ENCODE measurements at places on chromosomes 7 and 10.

DNA sequence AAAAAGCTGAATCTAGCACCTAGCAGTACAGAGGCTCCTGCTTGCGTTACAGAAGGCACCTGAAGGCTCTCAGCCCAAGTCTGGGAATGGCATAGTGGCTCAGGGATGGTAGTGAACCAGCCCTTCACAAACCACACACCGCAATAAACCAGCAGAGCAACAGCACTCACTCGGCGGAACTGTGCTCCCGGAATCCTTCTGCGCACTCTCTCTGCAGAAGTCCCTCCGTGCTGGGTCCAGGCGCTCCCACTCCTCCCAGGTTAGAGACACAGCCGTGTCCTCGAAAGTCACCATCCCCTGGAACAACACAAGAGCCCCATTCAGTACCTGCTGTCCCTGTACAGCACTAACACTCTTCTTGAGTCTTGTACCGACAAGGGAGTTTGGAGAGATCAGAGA lies 1.5 kb downstream of the ZNF394 start:
- no peak for ATAC-seq

DNA sequence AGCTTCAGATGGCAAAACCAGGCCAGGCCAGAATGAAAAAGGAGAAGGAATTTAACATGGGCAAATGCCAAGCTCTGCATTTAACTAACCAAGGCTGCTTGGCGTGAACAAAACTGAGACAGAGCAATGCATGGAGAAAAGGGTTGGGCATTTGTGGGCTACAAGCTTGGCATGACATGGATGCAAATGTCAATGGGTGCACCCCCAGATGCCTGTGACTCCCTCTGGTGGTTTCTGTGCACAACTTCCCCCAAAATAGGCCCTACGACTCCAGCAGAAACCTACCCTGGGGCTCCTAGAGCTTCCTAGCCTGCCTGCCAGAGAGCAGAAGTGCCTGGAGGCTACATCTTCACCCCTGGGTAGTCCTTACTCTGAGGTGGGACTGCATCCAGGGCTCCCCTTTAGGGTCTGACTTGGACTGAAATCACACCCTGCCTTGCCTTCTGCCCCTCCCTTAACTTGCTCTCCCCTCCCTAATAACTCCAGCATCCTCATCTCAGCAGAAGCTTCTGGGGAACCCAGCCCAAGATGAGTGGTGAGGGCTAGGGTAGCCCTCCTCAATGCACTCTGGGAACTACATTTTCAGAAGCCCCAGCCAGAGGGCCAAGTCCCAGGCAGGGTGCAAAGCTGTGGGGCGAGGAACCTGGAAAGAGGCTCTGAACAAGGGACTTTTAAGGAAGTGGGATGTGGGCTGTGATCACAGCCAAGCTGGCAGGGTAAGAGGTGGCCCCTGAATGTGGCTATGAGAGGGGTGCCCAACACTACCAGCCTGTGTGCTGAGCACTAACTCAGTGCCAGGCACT lies 11.3 kb downstream of the GPRIN2 start:
- ATAC-seq: peak; percentile 39

DNA sequence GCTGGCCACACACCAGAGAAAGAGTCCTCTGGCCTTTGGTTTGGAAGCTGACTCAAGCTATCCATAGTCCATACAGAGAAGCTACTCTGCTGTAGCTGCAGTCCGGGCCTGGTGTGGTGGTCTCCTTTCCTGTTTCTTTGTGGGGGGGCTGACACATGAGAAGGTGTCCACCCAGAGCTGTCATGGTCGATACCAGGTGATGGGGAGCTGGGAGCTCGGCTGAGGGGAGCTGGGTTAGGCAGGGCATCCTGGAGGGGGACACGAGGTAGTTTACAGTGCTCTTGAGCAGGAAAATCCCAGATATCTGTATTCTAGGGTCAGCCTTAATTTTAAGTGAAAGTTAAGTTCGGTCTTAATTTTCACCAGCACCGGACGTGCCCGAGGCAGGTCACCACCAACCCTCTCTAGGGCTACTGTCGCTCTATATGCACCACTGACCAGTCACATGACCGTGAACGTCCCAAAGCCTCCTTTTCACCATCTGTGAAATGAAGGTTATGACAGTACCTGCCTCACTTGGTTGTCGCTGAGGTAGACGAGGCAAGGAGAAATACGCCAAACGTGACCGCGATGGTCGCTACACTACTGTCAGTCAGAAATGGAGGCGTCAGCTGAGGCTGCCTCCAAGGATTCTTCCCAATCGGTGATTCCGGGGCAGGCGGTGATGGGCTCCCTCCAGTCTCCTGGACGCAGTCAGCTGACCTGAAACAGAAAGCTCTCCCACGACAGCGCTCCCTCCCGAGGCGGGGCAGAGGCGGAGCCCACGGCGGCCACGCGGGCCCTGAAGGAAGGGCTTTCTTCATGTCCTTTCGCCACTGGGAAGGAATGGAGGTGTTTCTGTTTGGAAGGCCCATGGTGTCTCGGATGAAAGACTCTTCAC lies 69.4 kb upstream of the SHH start:
- peak; percentile 15 for ATAC-seq

- no peak for ATAC-seq
Observed at GRCh38 chr7:88200261-88200660, 19.6 kb downstream of the SRI start.

- ATAC-seq: no peak
Observed at GRCh38 chr10:124347956-124348355, 70.8 kb downstream of the OAT start.

GRCh38 chr10:114623661-114624294 lies 34.3 kb downstream of the ABLIM1 start:
- ATAC-seq: peak; percentile 96

GRCh38 chr10:2020836-2021235 lies 283.5 kb upstream of the ADARB2 start:
- ATAC-seq: no peak

- no peak for ATAC-seq
Observed at GRCh38 chr7:38299275-38299931, 26.0 kb upstream of the TARP start.

DNA sequence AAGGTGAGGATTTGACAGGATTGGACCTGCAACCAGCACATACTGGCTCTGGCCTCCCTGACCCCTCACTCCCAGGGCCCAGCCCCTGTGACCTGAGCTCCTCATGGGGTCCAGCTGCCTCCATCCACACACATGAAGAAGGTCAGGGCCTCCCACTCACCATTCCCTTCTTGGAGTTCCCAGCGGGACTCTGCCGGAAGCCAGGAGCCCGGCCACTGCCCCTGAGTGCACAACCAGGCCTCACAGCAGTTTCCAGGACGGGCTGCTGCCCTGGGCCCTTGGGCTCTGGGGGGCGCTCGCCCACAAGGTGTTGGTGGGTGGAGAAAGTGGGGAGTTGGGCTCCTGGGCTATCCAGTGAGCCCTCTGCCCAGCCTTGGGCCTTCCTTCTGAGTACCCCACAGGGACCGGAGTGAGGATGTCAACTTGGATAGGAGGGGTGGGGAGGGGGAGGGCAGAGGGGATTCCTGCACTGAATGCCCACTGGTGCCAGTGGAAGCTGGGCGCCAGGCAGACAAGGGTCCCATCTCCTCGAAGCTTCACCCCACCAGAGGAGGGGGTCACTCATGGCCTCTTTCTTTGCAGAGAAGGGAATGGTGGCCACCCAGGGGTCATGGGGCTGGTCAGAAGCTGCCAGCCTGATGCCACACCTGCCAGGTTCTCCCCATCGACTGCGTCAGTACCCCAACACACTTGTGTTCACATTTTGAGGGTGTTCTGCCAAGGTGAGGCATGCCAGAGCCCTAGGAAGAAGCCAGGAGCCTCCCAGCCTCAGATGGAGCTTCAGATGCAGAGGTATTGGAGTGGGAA lies 115.3 kb downstream of the PTPN20 start:
- no peak for ATAC-seq

- no peak for ATAC-seq
Observed at GRCh38 chr10:96416643-96417042, 57.8 kb upstream of the OPALIN start.

GRCh38 chr10:3169673-3170072 lies 2.9 kb downstream of the PITRM1 start:
- no peak for ATAC-seq

DNA sequence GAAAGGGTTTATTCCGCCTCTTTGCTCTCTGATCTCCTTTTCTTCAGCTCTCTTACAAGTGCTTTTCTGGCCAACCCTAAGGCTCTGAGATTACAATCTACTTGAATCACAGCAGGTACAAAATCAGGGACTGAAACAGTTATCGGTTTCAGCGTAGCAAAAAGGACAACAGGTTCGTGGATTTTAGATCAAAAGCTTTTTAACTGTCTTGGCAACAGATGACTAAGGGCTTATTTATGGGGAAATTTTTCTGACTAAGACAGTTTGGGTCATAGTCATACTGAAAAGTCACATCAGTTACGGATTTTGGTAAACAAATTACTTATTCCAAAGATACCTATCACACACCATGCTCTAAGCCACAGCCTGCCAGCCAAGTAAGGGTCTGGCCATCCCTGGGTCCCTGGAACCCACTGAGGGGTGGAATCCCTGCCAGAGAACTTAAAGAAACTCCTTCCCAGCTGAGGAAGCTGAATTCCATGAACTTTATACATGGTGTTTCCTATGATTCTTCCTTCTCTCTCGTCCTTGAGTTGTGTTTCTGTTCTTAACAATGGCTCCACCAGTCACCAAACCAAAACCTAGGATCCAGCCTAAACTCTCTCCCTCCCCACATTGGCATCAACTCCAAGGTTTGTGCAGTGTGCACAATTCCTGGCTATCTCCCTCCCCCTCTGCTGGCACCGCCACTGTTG lies 169.3 kb downstream of the FAM107B start:
- peak; percentile 16 for ATAC-seq

GRCh38 chr10:110636932-110637557 lies 7.1 kb upstream of the RBM20 start:
- ATAC-seq: peak; percentile 12

DNA sequence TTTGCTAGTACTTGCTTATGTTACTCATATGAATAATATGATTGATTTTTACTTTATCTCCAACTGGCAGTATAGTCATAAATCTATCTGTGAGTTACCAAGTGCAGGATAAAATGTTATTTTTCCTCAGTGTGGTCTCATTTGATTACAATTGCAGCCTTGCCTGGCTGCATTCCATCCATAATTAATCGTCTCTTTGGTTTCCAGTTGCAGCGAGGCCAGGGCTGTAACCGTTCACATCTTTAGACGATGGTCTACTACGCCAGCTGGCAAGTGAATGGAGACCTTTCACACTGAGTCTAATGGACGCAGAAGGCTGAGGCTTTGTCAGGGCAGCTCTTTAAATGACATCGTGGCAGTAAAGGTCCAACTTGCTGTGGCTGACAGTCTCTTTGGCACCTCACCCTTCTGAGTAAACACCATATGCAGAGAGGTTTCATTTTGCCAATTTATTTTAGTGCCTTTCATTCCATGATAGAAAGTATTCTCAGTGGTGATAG lies 84.0 kb downstream of the ARL4A start:
- ATAC-seq: peak; percentile 84

DNA sequence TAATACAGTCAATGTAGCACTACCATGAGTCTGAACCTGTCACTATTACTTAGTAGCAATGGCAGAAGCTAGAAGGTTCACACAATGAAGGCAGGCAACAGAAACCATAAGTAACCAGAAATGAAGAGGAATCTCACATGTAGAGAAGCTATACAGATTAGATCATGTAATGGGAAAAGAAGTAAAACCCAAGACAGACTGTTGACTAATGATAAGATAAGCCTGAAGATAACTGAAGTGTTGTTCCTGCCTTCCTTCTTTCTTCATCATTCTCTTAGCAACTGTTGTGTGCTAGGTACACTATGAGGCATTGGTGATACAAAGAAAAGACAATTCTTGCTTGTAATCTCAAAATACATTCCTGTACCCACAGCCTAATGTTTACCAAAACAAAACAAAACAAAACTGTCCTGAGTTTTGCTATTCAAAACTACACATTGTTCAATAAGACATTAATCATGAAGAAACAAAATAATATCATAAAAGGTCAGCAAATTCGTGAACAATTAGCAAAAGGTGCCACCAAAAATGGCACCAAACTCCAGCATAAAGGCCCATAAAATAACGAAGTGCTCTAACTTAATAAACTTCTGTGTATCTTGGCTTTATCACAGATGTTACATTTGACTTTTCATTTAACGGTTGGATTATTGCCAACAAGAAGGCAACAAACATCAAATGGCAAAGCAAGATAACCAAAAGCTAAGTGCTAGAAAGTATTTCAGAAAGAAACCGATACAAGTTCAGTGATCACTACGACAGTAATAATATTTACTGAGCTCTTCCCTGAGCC lies 27.1 kb downstream of the ZNF800 start:
- ATAC-seq: no peak

DNA sequence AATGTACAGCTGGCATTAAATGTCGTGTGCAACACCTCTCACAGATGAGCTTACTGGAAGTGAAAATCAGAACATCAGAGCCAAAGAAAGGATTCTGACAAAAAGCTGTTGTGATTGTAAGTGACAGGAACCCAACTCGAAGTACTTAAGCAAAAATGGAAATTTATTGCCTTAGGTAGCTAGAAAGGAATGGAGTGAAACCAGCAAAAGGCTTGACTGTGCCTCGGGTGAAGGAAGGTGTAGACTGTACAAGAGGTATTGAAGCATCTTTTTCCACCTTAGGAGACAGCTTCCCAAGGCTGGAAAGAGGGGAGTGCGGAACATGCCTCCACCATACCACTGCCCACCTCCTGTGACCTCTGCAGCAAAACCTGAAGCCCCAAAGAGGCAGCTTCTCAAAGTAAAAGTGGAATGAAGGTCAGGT lies 27.3 kb upstream of the ITGB1 start:
- ATAC-seq: no peak

- no peak for ATAC-seq
Observed at GRCh38 chr10:51638737-51639136, 60.7 kb downstream of the CSTF2T start.

GRCh38 chr10:28925121-28925663 lies 247.9 kb downstream of the BAMBI start:
- ATAC-seq: no peak

DNA sequence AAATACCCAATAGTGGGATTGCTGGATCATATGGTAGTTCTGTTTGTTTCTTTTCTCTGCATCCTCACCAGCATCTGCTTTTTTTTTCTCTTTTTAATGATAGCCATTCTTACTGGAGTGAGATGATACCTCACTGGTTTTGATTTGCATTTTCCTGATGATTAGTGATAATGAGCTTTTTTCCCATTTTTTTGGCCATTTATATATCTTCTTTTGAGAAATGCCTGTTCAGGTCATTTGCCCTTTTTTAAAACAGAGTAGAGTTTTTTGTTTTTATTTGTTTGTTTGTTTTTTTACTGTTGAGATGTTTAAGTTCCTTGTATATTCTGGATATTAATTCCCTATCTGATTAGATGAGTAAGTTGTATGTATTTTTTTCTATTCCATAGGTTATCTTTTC lies 205.8 kb upstream of the KAT6B start:
- no peak for ATAC-seq

DNA sequence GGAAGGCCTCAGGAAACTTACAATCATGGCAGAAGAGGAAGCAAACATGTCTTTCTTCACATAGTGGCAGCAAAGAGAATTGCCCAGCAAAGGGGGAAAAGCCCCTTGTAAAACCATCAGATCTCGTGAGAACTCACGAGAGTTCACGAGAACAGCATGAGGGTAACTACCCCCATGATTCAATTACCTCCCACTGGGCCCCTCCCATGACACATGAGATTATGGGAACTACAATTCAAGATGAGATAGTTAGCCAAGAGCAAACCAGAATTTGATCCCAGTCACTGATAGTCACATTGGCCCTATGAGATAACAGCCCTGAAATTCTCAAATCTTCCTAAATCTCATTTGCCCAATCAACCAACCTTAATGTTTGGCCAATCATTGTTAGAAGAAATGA lies 18.2 kb upstream of the ITPRID1 start:
- ATAC-seq: no peak
